Hepatic stellate cell (primary cell): ENCODE measurements at places on chromosomes 4 and X.

- no peak for DNase-seq
Measured at GRCh38 chr4:185741795-185742194, 70.2 kb downstream of the SORBS2 start.

DNA sequence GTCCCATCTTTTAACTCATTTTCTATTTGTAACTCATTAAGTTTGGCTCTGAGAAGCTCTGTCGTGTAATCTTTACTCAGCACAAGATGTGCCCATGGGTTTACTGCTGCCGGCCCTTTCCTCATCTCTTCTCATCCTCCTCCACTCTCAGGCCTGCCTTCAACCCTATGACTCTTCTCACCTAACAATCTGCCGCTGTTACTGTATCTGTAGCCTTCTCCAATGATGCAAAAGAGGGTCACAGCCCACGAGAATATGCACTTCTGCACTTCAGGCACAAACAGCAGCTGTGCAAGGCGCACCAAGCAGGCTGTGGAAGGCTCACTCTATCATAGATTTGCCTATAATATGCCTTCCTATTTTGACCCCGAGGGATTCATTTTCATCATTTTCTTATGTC, 546.5 kb upstream of the GALNTL6 start:
- DNase-seq: no peak

GRCh38 chr4:47106561-47106960, 75.2 kb downstream of the GABRB1 start:
- DNase-seq: peak; percentile 1

DNA sequence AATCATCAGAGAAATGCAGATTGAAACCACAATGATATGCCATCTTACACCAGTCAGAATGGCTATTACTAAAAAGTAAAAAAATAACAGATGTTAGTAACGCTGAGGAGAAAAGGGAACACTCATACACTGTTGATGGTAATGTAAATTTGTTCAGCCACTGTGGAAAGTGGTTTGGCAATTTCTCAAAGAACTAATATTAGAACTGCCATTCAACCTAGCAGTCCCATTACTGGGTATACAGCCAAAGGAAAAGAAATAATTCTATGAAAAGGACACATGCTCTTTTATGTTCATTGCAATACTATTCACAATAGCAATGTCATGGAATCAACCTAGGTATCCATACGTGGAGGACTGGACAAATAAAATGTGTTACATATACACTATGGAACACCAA, 566.3 kb downstream of the STPG2 start:
- DNase-seq: no peak

DNA sequence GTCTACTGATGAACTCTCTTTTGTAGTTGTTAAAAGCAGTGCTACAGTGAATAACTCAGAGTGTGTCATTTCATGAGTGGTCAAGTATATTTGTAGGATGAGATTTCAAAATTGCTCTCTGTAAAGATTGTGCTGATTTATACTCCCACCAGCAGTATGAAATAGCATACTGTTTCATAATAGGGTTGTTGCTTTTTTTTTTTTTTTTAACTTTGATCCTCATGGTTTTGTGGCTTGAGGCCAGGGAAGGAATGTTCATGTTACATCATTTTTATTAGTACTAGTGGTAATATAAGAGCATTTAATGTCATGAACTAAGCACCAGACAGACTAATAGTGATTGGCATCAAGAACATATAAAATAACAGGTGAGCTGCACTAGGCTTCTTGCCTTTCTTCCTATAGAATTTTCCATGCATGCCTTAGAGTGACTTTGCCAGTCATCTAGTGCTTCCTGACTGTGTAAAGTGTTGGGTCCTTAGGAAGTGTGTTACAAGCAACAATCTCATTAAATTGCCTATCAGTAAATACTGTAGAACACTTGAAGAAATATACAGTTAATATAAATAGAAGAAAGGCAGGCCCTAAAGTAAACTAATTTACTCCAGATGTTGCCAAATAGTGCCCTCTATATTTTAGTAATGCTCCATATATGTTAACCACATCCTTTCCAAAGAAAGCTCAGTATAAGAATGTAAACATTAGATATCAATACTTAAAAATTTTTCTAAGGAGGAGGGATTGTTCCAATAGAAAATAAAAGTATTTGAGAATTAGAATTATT, 38.6 kb upstream of the MSMO1 start:
- peak; percentile 34 for DNase-seq

DNA sequence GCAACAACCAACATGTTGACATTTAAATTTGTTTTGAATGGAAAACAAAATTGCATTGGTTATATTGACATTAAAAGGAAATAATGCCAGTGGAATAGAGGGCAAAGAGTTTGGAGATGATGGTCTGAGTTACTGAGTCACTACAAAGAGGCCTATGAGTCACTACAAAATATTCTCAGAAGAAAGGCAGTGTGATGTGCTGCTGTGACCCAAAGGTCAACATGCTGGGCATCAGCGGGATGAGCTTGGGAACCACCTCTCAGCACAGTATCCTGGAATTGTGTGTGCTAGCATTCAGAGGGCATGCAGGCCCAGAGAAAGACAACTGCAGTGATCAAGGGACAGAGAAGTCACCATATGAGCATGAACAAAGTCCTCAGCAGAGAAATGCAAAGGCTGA, 2.8 kb downstream of the CMC4 start:
- peak; percentile 46 for DNase-seq

GRCh38 chr4:168095776-168096406, 3.6 kb downstream of the ANXA10 start:
- peak; percentile 1 for DNase-seq
